ENCODE measurements at places on chromosomes 4 and X.
A peak's percentile ranks its signal among the peaks of the same experiment; 100 is the strongest.

DNA sequence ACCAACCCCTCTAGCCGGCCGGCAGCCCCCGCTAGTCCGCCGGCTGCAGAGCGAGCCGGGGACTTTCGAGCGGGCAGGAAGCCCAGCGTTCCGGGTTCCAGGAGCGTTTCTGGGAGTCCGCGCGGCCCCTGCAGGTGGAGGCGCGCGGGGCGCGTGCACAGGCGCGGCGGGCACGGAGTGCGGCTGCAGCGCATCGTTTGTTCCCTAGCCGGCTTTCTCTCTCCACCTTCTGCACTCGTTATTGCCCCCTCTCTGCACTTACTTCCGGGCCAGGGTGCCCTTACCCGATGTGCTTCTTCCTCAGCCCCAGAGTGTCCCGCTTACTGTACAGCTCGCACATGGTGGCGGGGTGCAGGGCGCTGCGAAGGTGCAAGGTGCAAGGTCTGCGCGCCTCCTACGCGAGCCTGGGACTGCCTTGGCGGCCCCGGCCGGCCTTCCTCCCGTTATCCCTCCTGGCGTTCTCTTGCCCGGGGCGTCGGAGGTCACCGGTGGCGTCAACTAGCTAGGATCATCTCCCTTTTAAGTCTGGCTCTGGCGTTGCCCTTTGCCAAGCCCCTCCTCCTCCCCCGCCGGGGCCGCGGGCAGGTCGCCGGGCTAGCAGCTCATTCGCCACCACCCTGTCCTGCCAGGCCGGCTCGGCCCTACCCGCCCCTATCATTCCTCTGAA is at the start of gene ETNPPL:
ETNPPL (minus strand) TSS at position 495 of the 667 bp plus-strand sequence; CDS start at position 340, 155 bp downstream.
- peak; percentile 45 for DNase-seq

GRCh38 chr4:88411491-88412096 is 32.9 kb downstream of the HERC6 start:
- DNase-seq: peak; percentile 25

GRCh38 chr4:183863155-183863825 is 41.8 kb upstream of the STOX2 start:
- no peak for DNase-seq

GRCh38 chr4:29538889-29539646 is 1181.1 kb upstream of the PCDH7 start:
- no peak for DNase-seq

DNA sequence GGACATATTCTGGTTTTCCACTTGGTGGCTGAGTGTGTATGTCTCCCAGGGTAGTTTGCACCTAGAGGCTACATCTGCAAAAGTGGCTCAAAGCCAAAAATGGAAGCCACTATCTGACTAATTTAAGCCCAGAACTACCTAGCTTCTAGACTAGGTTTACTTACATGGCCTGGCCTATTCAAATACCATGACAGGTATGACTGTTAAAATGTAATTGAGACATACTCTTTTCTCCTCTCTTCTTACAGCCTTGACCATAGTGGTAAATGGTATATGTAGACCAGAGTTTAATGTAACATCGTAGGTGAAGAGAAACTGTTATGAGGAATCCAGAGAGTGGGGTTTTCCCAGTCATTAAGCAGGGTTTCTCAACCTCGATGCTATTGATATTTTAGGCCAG is 2.6 kb upstream of the TRPC5 start:
- DNase-seq: no peak

DNA sequence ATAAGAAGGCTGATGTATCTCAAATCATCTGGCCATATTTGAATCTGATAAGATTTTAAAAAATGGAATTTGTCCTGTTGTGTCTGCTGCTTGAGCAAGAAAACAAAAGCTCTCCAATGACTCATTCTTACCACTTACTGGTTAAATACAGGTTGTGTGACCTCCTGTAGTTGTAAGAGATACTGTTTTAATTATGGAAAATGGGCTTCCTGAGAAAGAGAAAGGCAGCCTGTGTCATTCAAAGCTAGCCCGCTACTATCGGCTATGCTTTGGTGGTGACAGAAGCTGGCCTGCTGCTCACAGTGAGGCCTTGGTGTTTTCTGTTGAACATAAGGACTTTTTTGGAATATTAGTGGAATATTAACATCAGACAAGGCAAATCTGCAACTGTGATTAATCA is 1722.1 kb upstream of the PCDH10 start:
- no peak for DNase-seq

GRCh38 chr4:122764071-122764820 is 31.7 kb downstream of the BBS12 start:
- DNase-seq: no peak

Data from activated naive CD4-positive, alpha-beta T cell treated with anti-CD3 and anti-CD28 coated beads for 36 hours (primary cell).